ENCODE measurements at places on chromosomes 2 and 18. TPM values are rescaled to one million over a fixed set of nuclear protein-coding genes. Genes with fewer than 3 reads are reported as not detected.

LONRF2 gene
- total RNA-seq = not detected

DNA sequence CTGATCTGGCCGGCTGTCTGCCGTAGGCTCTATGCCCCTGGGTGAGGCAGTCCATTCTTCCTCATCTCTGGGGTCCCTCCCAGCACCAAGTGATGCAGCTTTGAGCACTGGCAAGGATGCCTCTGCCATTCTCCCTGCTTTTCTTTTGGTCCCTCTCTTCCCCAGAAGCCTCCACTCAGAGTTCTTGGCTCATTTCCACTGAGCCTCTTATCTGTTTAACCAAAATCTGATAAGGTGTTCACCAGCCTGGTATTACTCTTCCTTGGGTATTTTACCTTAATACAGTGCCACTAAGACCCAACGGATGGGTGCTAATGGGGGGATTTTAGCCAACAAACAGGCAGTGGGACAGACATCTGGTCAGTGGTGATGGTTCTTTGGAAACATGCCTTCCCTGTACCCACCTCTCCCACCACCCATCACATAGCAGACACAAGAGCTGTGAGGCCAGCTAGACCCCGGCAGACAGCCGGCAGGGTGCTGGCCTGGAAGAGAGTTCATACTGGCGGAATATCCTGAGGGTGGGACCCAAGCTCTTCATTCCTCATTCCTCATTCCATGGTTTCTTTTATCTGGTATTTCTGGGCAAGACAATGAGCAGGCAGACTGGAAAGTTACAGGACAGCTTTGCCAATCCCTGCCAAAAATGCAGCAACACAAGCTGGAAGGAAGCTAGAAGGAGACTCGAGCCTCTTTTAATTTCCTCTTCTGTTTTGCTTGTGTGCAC lies 34.6 kb downstream of the ZBTB7C start:
- no peak for DNase-seq

DNA sequence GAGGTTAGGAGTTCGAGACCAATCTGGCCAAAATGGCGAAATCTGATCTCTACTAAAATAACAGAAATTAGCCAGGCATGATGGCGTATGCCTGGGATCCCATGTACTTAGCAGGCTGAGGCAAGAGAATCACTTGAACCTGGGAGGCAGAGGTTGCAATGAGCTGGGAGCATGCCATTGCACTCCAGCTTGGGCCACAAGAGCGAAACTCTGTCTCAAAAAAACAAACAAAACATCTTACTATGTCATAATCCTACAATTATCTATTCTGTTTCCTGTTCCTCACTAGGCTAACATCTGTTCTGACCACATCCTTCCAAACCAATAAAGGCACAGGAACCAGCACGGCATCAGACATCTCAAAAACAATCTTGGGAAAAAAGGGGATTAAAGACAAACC lies 361.8 kb upstream of the UBE2E3 start:
- peak; percentile 75 for DNase-seq

DNA sequence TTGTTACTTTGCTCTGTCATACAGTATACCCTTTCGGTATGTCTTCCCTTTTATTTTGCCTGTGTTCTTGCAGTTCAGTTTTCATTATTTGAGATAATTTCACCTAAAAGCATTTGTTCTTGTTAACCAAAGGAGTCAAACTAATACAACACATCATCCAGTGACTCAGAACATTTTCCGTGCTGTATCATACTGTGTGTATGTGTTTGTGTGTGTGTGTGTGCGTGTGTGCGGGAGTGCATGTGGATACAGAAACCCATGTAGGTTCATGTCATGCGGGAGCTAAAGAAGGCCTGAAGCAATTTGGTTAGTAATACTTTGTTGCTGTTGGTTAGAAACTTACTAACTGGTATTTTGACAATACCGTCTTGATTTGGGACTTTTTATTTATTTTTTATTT lies 60.0 kb downstream of the CEP192 start:
- no peak for DNase-seq
